GM10248 (cell line): ENCODE measurements at places on chromosomes 2 and 18.
A peak's percentile ranks its signal among the peaks of the same experiment; 100 is the strongest.

DNA sequence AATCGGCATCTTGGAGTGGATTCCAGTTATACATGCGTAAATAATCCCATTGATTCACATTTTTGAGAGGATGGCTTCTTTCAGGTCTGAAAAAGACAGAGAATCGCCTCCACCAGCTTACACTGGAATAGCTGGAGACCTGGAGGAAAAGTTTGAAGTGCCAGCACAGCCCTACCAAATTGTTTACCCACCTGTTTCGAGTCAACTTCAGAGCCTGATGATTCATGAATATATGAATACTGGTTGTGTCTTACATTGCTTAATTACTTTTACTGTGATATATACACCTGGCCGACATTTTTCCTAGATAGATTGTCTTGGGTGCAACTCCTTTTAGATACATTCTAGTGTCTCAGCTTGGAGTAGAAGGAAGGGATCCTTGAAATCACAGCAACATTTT, 335 bp upstream of the NCKAP5 start:
- DNase-seq, result no peak

GRCh38 chr18:65282096-65282495, 468.7 kb upstream of the CDH7 start:
- DNase-seq, result no peak

- peak; percentile 52 for DNase-seq
Measured at GRCh38 chr2:152046940-152047339, 51.9 kb downstream of the CACNB4 start.

- peak; percentile 64 for DNase-seq
Measured at GRCh38 chr2:197205585-197206215, 104.9 kb downstream of the ANKRD44 start.

- DNase-seq, result no peak
Measured at GRCh38 chr18:54828281-54828881, at the start of gene RAB27B. Gene RAB27B, plus strand, starts transcription at chr18:54828477. Its CDS starts 49,109 bp downstream, at chr18:54877586.

DNA sequence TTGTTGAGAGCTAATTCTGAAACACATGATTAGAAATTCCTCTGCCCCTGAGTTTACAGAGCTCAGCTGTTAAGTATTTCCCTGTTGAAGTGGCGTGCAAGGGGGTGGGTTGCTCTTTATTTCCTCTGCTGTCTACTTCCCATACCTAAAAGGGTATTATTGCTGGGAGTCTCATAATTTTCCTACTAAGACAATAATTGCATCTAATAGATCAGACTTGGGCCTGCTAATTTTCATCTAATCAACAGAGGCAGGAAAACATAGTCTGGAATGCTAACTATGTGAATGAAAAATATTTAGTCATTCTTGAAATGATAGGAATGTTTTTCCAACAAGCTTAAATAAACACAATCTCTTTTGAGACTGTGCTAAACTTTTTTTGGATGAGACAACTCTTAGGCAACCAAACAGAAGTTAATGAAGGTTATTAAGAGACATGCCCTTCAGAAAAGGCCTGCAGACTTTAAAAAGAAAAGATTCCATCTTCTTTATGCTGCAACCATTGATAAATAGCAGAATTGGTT, 111.4 kb downstream of the FEZ2 start:
- no peak for DNase-seq

DNA sequence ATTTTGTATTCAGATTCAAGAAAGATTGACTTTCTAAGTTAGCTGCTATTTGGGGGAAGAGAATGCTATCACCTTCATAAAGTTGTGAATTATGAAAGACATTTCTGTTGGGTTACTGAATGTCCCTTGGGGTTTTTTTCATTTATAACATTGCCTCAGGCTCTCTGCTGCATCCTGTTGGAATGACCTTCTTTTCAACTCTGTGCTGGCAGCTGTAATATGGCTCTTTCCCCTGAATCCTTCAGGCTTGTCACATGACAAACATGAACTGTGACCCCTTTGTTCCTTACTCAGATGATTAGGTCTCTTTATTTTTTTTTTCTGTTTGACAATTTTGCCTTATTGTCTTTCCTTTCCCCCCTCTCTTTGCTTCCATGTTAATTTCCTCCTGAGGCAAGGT, 159.8 kb downstream of the TAF4B start:
- DNase-seq, result no peak

DNA sequence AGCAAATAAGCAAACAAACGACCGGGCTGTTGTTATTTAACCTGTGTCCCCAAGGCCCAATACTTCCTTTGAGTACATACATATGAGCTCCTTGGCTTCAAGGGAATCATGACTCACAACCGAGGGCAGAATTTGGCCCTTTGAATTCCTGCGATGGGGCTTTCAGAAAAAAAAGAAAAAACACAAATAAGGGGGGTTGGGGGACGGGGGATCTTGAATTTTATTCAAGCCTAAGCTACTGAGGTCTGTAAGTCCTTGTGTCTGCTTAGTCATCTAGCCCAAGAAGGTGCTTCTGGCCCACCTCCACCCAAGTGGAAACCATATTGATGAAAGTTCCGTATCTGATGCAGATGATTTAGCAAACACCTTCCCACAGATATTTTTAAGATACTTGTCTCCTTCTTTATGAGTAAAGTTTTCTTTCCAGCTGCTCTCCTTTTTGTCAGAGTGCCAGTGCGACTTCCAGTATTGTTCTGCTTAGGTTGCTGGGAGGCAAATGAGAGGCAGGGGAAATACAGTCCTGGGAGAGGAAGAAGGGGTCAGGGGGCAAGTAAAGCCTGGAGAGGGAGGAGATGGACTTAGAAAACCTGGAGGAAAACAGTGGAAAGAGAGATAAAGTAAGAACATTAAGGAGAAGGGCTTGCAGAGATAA, 169.6 kb downstream of the ZEB2 start:
- no peak for DNase-seq

- no peak for DNase-seq
Measured at GRCh38 chr18:29494371-29494770, 1317.4 kb upstream of the CDH2 start.

- no peak for DNase-seq
Measured at GRCh38 chr2:181627545-181627944, 29.4 kb downstream of the CERKL start.

- DNase-seq, result no peak
Measured at GRCh38 chr2:234273887-234274584, 222.8 kb downstream of the ARL4C start.

DNA sequence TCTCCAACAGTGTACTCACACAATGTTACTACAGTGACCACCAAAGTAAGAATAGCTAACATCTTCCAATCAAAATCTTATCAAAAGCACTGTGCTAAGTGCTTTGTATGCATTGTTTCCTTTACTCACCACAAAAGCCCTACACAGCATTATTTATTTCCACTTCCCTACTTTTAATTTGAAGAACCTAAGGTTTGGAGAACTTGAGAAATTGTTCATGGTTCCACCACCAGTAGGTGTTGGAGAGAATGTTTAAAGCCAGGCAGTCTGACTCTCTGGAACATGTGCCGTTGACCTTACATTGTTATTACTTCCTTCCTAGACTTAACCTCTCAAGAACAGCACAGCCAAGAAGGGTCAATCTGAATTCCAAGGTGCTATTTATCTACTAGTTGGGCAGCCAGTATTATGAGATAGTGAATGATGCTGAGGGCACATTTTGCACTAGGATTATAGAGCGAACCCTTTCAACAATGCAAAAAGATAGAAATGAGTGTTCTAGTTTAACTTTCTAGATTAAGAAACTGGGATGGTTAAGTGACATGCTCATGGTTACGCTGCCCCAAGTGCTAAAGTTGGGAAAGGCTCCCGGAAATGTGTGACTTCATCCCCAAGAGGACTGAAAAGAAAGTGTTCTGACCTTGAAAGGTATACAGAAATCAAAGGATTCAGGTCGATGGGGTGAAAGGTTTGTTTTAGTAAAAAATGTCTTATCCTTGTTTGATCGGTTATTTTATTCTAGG, 55.2 kb upstream of the FAM136A start:
- no peak for DNase-seq

DNA sequence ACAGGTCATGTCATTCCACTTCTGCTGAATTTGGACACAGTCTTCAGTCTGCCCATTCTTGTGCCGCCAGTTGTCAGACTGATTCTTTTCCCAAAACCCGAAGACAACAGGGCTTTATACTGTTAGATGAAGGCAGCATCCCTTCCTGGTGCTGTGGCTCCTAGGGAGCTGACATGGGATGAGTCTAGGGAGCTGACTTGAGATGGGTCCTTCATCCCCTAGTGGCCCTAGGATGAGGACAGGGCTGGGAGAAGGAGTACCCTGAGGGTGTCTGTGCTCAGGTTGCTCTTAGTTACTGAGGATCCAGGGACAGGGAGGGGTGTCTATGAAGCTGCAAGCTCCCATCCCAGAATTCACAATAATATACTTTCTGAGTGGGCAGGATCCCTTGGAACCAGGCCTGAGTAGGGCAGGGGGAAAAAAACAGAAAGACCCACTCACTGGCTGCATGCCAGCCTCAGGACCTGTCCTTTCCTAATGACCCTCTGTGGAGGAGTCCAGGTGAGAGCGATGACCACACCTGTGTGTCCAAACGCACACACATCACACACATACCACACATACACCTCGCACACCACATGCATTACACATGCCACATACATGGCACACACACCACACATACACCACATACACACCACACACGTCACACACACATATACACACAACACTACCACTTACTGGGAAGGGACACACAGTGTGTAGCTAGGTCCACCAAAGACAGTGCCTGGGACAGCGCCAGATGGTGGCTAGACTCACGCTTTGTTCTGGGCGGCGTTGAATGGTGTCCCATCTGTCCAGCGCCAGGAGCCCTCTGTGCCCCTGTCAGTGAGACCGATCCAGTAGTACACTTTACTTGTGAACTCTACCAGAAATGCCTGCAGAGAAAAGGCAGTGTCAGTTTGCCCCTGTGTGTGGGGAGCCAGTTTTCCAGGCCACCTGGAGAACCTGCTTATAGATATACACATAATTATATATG, 11.1 kb downstream of the CLEC4F start:
- no peak for DNase-seq

DNA sequence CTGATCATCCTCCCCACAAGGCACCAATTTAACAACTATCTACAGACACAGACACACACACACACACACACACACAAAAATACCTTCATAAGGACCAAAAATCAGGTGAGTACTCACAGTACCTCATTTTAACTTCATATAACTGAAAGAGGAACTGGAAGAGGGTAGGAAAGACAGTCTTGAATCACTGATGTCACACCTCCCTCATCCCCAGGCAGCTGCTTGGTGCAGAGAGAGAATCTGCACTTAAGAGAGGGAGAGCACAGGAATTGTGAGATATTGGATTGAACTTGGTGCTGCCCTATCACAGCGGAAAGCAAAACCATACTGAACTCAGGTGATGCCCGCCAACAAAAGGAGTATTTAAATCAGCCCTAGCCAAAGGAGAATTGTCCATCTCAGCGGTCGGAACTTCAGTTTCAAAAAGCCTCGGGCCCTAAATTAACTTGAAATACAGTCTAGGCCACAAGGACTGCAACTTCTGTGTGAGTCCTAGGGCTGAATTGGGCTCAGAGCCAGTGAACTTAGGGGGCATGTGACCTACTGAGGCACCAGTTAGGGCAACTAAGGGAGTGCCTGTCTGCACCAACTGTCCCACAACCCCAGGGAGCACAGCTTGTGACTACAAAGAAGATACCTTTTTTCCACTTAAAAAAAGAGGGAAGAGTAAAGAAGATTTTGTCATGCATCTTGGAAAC, 211.1 kb downstream of the LRATD1 start:
- DNase-seq, result no peak
